Activated T-cell treated with anti-CD3 and anti-CD28 coated beads, Interleukin-2, amount 50 U/mL, for 72 hours (primary cell): ENCODE measurements at places on chromosomes 5 and 9.

- no peak for DNase-seq
Measured at GRCh38 chr5:120162321-120162720, 301.8 kb upstream of the PRR16 start.

DNA sequence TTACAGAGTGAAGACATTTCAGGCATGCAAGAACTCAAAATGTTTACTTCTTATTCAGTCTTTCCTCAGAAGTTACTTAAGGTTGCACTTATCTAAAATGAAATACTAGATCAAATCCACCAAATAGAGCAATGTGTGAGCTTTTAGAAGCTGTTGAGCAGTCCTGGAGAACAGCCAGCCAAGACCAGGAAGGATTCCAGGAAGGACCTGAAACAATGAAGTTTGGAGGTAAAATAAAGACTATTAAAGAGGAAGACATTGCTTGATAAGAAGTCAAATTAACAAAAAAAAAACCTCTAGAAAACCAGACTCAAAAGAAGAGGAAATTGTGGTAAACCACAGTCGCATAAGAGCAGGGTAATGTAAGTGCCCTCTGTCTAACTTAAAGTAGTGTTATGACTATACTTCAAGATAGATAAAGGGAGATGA, 156.2 kb upstream of the S1PR3 start:
- DNase-seq, result peak; percentile 16

GRCh38 chr9:121921444-121921843, 171.7 kb downstream of the TTLL11 start:
- no peak for DNase-seq

DNA sequence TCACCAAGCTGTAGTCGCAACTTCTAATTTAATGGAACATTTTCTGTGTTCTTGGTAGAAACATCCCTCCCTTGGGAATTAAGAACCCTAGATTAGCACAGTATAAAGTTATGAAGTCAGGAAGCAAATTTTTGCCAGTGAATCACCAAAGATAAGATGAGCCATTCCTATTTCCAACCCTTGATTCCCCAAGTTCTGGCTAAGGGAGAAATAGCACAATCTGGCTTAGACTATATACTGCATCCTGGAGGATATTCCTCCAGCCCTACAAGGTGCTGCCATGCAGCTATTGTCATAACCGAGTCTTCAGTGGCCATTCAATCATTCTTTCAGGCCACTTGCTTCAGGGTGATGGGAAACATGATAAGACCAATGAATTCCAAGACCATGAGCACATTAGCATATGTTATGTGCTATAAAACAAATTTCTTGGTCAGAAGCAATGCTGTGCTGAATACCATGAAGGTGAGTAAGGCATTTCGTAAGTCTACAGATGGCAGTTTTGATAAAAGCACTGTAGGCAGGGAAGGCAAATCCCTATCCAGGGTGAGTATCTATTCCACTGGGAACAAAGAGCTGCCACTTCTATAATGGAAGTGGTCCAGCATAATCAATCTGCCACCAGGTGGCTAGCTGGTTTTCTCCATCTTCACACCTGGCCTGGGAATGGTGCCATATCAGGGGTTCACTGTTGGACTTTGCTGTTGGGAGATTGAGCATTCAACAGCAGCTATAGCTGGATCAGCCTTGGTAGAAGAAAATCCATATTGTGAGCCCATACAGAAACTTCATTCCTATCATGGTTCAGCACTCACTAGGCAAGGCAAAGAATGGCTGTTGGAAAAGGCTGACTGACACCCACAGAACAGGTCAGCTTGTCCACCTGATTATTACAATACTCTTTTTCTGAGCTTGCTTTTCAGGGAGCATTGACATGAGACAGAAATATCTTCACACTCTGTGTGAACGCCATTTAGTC, 19.6 kb upstream of the ARL15 start:
- no peak for DNase-seq

DNA sequence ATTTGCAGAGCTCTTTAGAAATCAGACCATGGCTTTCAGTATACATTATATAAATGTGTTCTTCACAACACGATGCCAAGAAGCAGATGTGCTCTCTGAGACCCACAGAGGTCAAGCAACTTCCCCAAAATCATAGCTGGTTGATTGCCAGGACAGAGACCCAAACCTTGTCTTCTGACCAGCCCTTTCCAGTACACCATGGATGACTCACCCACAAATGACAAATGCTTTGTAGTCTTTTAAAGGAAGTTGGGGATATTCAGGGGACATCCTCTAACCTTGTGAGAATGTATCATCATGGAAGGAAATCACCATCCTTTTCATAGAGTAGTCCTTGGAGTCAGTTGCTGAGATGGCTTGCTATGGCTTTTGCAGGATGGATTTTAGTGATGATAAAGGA, 30.1 kb downstream of the ZNF462 start:
- no peak for DNase-seq
